ENCODE measurements at places on chromosomes 2 and 18.

GRCh38 chr2:240532031-240532775 is 25.6 kb downstream of the ANKMY1 start:
- DNase-seq, result no peak

GRCh38 chr2:44285174-44285573 is 9.9 kb downstream of the SLC3A1 start:
- DNase-seq, result no peak

DNA sequence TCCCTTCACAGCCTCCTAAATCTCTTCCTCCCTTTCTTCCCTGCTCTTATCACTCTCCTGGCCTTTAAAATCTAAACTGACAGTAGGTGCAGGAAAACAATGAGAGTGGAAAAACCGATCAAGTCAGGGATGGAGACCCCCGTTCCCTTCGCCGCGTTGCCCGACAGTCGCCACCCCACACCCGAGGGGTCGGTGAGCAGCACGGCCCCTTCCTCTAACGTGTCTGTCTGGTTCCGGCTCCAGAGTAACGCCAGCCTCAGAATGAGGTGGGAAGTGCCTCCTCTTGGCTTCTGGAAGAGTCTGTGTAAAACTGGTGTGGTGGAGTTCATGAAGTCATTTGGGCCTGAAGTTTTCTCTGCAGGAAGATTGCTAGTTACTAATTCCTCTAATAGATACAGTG is 138.6 kb downstream of the NFATC1 start:
- DNase-seq, result no peak

- DNase-seq, result no peak
Observed at GRCh38 chr2:150624001-150624401, 136.5 kb upstream of the RND3 start.

DNA sequence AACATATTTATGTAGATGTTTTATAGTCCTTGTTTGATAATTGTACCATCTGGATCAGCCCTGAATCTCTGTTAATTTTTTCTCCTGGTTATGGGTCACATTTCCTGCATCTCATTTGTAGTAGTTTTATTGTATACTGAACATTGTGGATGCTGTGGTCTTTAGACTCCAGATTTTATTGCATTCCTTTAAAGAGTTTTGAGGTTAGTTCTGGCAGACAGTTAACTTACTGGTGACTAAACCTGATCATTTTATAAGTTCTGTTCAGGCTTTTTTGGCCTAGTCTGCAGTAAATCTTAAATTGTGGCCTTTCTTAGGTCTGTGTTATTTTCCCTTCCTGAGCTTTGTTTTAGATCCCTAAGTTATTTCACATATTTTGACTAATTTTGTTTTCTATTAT is 84.3 kb downstream of the FANCL start:
- DNase-seq, result no peak

GRCh38 chr2:55089726-55090125 is 39.5 kb upstream of the RTN4 start:
- DNase-seq, result no peak

DNA sequence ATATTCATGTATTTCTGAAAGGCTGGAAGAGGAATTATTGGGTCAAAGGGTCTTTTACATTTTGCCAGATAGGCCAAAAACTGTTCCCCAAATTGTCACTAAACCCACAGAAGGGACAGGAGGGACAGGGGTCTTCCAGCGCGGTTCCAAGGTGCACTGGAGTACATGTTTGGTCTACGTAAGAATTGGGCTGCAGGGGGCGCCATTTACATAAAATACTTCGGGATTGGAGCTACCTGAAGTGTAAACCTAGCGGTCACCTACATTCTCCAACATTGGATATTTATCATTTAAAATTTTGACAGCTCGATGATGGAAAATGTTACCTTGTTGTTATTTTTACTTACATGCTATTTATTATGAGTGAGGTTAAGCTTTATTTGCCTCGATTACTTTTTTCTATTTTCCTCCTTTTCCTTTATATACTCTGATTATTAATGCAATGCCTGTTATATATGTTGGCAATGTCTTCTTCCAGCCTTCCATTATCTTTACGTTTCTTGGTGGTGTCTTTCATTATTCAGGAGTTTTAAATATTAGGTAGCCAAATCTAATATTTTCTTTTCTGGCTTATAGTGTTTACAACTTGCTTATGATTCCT is 43.0 kb upstream of the RAB6C start:
- peak; percentile 3 for DNase-seq

GRCh38 chr2:211599146-211599545 is 939.5 kb downstream of the ERBB4 start:
- no peak for DNase-seq

DNA sequence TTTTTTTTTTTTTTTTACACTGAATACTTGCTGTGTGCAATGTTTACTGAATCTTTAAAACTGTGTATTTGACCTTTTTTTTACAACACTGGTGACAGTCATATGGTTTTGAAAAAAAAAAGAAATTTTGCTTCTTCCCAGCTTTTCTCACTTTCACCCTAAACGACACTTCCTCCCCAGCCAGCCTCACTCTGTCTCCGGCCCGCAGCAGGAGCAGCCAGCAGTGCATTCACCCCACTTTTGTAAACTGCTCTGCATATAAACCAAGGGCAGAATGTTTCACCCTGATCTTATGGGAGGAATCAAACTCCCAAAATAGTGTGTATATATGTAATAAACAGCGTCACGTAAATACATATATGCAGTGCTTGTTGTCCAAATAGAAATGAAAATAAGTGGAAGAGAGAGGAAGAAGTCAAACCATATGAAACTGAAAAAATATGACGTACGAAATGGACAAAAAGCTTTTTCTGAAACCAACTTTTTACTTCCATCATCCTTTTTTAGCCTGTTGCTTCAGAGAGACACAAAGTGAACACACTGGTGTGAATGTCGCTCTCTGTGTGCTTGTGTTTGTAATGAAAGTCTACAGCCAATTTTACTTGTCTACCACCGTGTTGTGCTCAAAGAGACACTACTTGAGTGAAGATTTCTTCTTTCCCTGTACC is 54.2 kb downstream of the ZCCHC2 start:
- no peak for DNase-seq

- DNase-seq, result no peak
Observed at GRCh38 chr2:102261467-102262135, 49.8 kb upstream of the IL1RL1 start.

- DNase-seq, result no peak
Observed at GRCh38 chr2:239569401-239570090, 168.7 kb upstream of the HDAC4 start.

GRCh38 chr18:23134780-23135549 is at the start of gene CABLES1:
CABLES1 (plus strand) TSS chr18:23135485; CDS start chr18:23135763, 278 bp downstream.
- DNase-seq, result no peak

GRCh38 chr2:31193806-31194205 is 23.5 kb downstream of the CAPN14 start:
- no peak for DNase-seq

- no peak for DNase-seq
Observed at GRCh38 chr2:216491793-216492596, 6.6 kb upstream of the RPL37A start.

DNA sequence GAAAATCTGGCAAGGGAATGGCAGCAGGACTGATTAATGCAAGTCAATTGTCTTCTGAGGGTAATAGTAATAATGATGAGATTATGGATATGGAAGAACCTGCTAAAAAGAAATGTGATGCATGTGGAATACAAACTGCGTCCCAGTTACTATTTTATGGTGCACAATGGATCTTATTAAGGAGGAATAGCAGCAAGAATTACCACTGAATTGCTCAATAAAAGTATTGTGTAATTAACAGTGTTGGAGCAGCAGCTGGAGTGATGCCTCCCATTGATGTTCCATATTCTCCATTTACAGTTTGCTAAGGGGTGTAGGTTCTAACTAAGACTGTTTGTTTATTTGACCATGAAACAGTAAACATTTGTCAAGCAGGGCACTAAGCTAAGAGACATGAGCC is 167.9 kb downstream of the HRH4 start:
- DNase-seq, result no peak

GRCh38 chr2:109331081-109331480 is 202.1 kb downstream of the SH3RF3 start:
- no peak for DNase-seq

GRCh38 chr2:71788186-71788525 is 334.8 kb downstream of the DYSF start:
- DNase-seq, result no peak

- DNase-seq, result no peak
Observed at GRCh38 chr18:6434481-6434880, 19.8 kb upstream of the L3MBTL4 start.

DNA sequence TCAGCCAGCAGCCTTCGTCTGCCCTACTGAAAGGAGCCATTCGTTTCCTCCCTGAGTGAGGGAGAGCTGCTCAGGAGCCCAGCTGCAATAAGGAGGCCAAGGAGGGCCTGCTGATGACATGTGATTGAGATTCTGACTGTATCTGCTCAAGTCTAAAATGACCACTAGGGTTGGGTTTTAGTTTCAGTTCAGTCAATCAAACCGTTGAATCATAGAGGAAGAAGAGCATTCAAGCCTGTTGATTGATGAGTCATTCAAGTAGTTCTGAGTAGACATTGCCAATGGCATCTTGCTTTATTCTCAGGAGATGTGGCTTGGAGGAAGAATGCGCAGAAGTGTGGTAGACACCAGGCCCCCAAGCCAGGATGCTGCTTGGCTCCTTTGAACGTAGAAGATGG is 19.9 kb upstream of the BCL2L11 start:
- DNase-seq, result no peak

GRCh38 chr2:191853843-191854242 is 7.0 kb upstream of the CAVIN2 start:
- DNase-seq, result no peak

- no peak for DNase-seq
Observed at GRCh38 chr2:20900052-20900636, 77.2 kb upstream of the LDAH start.

DNA sequence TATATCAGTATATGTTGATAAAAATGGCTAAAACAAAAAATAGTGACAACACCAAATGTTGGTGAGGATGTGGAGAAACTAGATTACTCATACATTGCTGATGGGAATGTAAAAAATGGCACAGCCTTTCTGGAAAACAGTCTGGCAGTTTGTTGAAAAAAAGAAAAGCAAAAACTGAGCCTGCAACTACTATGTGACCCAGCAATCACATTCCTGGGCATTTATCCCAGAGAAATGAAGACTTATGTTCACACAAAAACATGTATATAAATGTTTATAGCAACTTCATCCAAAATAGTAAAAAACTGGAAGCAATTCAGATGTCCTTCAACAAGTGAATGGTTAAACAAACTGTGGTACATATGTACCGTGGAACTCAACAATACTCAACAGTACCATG is 7.5 kb upstream of the KDSR start:
- no peak for DNase-seq

DNA sequence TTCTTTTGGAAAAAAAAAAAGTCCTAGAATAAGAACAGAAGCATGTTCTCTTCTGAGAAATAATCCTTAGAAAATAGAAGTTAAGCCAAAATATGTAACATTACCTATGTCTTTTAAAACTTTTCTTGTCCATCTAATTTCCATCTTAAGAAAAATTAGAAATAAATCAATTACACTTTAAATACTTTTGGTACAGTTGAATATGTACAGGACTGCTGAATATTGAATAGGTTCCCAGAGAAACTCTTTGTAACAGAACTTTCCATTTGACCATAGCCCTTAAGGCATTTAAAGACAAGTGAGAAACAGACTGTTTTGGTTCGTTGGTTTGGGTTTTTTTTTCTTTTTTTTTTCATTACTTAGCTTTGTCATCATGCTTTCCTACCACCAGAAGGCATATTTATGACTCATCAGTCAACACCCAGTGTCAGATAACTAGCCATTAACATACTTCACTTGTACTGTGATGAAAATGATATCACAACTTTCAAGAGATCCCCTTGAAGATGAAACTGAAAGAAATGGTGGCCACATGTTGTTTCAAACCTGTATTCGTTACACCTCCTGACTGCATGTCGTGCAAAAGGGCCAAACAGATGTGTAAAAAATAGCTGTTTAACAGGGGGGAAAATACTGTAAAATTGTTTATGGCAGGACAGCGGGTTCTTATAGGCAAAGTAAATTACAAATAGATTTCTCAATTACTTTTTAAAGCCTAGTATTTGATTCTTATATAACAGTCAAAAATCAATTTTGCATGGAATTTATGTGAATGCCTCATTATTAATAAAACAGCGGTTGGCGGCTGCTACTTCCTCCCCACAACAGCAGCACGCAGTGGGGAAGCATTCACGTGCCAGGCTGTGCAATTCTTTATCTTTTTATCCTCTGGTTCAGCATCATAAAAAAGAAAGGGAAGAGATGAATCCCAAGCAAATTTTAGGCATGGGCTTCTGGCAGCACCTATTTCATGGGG is 280.7 kb upstream of the HNRNPA3 start:
- no peak for DNase-seq

DNA sequence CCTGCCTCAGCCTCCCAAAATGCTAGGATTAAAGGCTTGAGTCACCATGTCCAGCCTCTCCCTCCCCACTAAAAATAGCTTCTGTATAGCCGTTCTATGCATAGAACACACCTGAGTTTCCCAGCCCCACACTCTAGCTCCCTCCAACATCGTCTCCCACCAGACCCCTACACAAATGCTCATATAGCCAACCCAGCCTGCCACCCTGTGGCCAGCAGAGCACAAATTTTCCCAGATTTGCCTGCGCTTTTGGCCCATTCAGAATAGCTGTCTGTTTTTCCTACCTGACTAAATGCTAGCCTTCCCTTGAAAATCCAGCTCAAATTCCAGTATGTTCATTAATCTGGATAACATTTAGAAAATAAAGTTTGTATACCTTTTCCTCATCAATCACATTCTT is 22.8 kb downstream of the TRABD2A start:
- DNase-seq, result no peak

GRCh38 chr2:146989741-146990140 is 855.1 kb upstream of the ACVR2A start:
- DNase-seq, result no peak

- no peak for DNase-seq
Observed at GRCh38 chr2:55014962-55015939, 35.0 kb downstream of the RTN4 start.

DNA sequence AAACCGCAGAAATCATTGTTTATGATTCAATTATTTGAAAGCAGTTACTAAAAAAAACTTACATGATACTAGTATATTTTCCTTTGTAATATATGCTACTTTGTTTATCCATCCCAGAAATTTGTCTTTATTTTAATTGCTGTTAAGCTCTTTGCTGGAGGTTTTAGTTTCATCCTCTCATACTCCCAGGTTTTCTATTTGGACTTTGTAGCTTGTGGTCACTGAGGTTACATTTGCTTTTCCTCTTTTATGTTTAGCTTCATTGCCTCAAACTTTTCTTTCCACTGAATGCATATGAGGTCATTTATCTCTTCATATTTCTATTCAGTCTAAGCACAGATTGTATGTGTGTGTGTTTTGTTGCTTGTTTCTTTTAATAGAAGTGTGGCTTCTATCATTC is 89.9 kb downstream of the ERBB4 start:
- no peak for DNase-seq

- DNase-seq, result no peak
Observed at GRCh38 chr2:31139671-31140070, 1.4 kb upstream of the GALNT14 start.

DNA sequence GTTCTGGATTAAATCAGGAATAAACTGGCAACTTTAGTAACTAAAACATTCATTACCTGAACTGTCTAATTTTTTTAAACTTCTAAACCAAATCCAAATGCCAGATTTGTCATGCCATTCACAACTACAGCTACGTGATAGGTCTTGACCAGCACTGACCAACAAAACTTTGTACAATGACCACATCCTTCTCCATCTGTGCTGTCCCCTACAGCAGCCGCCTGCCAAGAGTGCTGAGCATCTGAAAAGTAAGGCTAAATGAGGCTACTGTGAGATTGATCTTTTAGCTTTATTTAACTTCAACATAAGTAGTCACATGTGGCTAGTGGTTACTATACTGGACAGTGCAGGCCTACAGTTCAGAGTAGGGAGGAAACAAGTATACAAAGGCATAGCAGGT is 7.6 kb downstream of the FAM168B start:
- DNase-seq, result no peak
